ENCODE measurements at places on chromosomes 3 and 15. TPM values are rescaled to one million over a fixed set of nuclear protein-coding genes. Genes with fewer than 3 reads are reported as not detected.

OR5K2 gene
- total RNA-seq = not detected

DNA sequence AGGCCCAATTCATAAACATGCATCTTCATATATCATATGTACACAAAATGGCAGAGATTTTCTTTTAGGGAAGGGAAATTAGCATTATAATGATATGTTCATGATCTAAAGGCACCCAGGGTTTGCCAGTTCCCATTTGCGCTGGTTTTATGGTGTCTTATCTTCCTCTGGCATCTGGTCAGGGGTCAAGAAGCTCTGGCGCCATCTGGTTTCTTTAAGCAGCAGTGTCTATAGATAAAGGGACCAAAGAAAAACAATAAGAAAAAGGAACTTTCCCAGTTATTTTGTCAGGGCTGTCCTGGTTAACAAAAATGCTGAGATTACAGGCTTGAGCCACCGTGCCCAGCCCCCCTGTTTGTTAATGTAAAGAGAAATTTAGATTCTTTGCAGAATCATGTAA is 3.3 kb upstream of the DCP1A start:
- DNase-seq = no peak

- peak; percentile 95 for DNase-seq
Measured at GRCh38 chr3:49021813-49022687, at the start of gene NDUFAF3. Gene NDUFAF3 (plus strand): TSS chr3:49022121. CDS start chr3:49022145, 24 bp downstream.

DNA sequence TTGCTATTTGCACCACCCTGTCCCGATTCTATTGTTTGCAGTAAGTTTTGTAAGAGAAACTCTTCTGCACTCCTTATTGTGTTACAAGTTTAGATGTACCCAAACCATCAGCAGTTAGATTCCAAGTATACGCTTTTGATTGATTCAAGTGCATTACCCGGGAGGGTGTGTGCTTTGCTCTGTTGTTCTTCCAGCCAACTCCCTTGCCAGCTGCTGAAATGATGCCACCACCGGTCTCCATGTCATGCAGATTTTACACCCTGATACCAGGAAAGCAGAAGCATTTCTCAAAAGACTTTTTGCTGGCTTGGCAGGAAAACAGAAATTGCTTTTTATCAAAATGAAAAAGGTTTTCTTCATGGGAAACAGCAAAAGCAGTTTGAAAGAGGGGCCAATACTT is 1006.6 kb upstream of the CFAP20DC start:
- no peak for DNase-seq

DNA sequence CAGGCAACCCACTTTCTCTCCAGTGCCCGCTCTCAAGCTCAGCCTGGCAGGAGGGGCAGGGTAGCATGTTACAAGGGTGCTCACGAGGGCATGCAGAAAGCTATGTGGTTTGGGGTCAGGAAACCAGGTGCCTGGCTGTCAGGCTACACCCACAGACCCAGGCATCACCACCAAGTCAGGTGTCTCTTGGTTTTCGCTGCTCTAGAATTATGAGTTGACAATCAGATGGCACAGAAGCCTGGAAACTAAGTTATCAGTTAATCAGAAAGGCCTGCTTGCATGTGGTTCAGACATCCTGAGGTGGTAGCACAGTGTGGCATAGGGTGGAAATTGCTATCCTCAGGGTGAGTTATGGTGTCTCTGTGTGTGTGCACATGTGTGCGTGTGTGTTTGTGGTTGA is 16.2 kb upstream of the CCR9 start:
- no peak for DNase-seq

All from heart right ventricle (tissue), 16 donors.